ENCODE measurements at places on chromosomes 16 and 17.

- peak; percentile 48 for DNase-seq
These were observed 20.1 kb upstream of the IRF8 start for GRCh38 chr16:85878875-85879274.

DNA sequence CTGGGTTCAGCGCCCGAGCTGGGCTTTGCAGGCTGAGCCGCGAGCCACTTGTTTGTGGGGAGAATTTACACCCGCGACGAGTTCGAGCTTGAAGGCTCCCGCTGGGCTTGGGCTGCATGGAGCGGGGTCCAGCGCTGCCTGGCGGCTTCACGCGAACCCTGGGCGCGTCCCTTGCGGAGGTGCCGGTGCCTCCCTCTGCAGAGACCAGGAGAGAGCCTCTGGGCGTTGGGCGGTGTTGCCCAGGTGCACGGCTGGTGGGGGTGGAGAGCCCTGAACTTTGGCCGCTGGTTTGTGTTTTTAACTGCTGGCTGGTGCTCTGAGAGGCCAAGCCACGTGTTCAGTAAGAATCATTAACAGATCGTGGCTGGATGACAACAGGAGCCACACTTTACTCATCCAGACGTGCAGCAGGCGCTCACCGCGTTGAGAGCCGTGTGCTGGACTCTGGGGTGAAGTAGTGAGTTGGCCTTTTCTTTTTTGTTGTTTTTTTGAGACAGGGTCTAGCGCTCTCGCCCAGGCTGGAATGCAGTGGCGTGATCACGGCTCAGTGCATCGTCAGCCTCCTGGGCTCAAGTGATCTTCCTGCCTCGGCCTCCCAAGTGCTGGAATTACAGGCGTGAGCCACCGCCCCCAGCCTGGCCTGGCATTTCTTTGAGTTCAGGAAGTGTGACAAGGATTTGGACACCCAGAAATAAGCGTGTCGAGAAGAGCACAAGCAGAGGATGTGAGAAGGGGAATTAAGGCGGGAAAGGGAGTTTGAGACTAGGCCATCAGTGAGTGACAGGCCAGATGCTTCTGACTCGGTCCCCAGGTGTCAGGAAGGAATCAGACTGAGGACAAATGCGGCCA is 827 bp downstream of the CDK10 start:
- peak; percentile 93 for DNase-seq

DNA sequence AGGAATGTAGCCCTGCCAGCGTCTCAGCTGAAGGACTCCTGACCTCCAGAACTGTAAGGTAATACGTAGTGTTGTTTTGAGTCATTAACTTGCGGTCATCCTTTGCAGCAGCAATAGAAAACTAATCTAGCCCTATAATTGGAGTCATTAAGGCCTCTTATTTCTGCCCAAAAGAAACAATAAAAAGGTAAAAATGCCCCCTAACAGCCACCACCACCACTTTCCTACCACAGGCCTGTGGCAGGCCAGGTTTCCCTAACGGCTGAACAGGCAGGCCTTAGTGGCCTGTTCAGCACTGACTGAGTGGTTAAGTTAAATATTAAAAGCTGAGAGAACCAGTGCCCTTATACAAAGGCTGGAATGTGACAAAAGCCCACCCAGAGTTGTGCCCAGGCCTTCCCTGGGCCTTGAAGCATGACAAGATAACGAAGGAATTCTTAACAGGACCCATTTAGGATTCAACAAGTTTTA is 286.5 kb upstream of the ERCC4 start:
- peak; percentile 77 for DNase-seq

DNA sequence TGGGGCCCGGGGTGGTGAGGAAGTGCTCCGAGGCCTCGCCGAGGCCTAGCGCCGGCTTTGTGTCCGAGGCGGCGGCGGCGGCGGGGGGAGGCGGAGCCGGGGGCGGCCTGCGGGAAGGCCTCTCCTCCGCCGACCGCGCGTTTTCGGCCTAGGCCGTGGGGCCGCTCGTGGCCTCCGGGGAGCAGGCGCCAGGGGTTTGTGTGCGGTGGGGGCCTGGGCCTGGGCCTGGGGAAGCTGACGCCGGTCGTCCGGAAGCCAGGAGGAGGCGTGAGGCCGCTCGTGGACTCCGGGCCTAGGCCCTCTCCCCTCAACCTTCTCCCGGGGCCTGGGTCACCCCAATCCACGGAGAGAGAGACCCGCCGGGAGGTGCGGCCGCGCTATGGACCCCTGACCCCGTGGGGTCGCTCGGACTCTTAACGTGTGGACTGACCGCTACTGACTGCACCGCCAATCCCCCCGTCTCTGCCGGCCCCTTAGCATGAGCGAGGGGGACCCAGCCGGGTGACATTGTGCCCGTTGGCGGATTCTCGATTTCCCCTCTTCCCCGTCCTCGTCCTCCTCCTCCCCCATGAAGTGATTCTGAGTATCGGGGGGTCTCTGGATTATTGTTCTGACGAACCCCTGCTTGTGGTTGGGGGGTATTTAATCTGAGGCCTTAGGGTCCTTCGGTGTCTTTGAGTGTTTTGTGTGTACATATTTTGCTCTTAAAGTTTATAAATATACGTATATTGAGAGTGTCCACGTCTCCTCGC is 660 bp downstream of the RBBP6 start:
- DNase-seq = no peak

DNA sequence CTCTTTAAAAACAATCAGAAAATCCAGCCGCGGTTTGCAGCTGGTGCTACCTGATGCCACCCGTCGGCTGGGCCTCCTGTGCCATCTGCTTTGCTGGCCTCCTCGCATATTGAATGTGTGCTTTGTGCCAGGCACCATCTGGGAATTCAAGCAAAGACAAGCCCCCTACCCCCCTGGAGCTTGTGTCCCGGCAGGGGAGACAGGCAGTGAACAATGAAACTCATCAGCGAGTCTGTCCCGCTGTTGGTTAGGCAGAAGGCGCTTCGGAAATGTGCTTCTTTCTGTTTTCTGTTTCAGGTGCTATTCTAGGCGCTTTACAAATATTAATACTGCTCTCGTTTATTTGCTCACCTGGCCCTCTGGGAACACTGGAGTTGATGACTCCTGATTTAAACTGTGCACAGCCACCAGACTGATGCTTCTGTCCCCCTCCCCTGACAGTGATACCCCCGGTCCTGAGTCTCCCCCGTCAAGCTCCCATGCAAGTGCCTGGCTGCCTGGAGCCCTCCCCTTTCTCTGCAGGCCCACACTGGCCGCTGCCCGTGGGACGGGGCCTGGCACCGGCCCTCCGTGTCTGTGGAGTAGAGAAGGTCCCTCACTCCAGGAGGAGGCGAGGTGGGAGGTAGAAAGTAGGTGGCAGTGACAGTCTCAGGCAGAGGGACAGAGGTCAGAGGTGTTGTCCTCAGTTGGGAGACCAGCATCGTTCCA is 126.1 kb upstream of the PLCG2 start:
- DNase-seq = no peak
